ENCODE measurements at places on chromosomes 1 and 21.

- no peak for DNase-seq
Observed at GRCh38 chr1:182459949-182460348, 10.0 kb downstream of the RGSL1 start.

DNA sequence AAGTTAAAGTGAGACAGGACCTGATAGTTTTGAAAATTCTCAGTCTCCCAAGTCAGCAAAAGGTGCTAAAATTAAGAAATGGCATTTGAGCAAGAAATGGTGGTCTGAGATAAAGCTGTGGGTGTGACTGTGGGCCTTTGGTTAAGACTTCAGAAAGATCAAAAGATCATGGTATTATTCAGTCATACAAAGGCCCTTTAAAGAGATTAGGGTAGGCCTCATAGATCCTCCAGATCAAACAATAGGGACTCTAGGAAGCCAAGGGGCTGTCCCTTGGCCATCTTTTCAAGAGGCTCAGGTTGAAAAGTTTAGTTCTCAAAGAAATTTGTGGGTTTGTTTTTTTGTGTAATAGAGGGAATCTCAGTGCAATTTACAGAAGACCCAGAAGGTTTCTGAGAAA, 8.4 kb downstream of the HMGB4 start:
- no peak for DNase-seq

DNA sequence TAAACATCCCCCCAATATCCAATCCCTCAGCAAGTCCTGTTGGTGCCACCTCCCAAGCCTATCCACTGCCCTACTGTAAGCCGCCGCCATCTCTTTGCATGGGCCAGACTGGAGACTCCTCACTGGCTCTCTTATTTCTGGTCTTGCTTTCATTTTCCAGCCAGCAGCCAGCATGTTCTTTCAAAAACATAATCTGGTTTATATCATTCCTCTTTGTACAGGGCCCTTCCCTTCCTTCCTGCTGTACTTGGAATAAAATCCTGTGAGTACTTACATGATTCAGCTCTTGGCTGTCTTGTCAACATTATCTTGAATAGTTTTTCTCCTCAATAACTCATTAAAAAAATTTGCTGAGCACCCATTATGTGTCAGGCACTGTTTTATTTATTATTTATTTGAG, 28.2 kb downstream of the TLR5 start:
- no peak for DNase-seq

- no peak for DNase-seq
Observed at GRCh38 chr1:164563721-164564360, 4.9 kb downstream of the PBX1 start.

DNA sequence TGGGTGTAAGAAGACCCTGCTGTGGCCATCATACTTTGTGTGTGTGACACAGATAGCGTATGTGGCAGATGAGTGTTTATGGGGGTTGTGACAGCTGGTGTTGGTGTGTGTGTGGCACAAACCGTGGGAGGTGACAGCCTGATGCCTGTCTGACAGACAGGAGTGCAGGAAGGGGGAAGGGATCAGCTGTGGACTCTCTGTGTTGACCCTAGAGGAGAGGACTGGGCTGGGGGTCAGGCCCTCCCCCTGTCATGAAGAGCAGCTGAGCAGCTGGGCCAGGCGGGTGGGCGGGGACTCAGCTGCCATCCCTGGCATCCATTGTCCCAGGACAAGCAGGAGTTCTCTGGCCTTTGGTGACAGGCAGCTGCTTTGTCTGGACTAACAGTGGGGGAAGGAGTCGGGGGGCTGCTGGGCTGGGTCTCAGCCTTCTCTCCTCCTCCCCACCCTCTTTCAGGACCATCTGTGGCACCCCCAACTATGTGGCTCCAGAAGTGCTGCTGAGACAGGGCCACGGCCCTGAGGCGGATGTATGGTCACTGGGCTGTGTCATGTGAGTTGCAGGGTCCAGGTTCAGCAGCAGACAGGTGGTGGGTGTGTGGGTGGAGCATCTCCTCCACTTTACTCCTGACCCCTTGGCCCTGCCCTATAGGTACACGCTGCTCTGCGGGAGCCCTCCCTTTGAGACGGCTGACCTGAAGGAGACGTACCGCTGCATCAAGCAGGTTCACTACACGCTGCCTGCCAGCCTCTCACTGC, 2.3 kb downstream of the PLK3 start:
- no peak for DNase-seq

DNA sequence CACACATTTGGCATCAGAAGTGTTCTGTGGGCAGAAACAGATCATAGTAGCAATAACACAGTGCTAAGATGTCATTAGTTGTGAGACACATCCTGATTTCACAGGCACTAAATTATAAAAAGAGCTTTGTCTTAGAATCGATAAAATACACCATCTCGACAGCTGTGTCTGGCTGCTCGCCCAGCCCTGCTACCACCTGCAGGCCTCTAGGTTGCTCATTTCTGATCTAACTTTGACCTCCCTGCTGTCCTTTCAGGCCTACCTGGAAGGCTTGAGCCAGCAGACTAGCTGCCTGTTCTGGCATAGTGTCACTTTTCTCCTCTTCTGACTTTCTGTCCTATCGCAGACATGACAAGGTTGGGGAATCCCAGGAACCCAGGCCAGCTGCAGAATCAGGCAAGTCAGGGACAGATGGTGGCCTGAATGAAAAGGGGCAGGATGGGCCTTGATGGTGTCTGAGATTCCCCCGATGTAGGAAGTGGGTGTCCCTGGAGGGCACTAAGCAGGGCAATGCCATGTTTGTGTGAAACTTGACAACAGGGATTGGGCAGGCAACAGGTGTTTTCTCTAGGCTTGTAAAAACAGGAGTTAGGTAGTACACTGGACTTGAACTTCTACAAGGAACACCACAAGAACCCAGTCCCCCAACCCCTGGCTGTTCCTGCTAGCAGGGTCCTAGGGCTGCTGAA, 66.6 kb upstream of the RHOU start:
- no peak for DNase-seq

DNA sequence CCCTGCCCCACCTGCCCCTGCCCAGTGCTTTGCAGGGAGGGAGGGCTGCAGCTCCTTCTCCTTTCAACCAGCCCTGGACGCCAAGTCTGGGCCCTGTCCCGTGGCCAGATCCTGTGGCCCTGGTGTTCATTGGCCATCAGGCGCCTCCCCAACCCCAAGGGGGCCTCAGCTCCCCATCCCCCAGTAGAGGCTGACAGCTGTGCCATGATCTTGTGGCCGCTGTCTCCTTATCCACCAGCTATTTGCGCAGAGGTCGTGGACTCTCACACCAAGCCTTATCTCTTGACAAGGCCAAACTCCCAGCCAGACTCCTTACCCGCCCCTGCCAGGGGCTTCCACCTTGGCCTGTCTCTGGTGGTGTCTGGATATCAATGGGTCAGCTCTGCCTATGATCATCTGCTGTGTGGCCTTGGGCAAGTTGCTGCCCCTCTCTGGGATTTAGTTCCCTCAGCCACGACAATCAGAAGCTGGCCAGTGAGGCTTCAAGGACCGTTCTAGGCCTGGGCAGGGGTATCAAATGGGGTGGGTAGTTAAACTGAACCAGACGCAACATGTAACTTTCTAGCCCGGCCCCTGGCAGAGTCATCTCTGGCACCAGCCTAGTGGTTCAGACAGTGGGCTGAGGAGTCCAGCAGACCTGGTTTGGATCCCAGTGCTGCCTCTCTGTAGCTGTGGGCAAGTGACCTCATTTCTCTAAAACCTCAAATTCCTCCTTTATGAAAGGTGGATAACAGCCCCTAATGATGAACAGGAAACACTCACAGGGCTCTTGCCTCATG, 3.3 kb upstream of the COL8A2 start:
- DNase-seq = no peak

- DNase-seq = no peak
Observed at GRCh38 chr1:228935855-228936727, 200.8 kb downstream of the RHOU start.

- no peak for DNase-seq
Observed at GRCh38 chr1:187383366-187383765, 554.6 kb downstream of the PLA2G4A start.

DNA sequence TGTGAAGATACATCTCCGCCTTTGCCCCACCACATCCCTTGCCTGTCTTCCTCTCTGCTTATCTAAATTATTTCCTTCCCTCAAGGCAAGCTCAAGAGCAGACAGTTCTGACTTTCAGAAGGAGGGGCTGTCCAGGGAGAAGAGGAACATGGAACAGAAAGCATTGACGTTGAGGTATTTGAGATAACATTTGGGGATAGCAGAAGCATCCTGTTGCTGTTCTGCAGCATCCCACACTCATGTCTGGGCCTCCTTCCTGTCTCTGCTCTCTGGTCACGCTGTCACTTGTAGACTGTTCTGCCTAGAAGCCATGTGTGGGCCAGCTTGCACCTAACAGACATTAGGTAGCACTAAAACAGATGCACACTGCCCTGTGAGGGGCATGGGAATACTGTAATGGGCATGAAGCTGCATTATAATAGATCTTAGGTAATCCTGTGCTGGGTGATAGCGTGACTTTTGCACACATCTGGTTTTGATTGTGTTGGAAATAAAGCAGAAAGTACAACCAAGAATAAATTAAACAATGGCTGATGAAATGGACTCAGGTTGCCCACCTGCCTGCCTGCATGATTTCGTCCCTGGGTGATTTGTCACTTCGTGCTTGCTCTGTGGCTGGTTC, 660 bp upstream of the RD3 start:
- no peak for DNase-seq

GRCh38 chr1:161706482-161707347, at the start of gene FCRLA:
Gene FCRLA (plus strand): TSS chr1:161707229. CDS start chr1:161707265, 36 bp downstream.
- no peak for DNase-seq

GRCh38 chr1:234943836-234944402, 184.7 kb downstream of the TOMM20 start:
- no peak for DNase-seq

GRCh38 chr1:234963904-234964702, 164.5 kb downstream of the TOMM20 start:
- DNase-seq = no peak

GRCh38 chr1:174964261-174964971, 35.3 kb upstream of the CACYBP start:
- DNase-seq = no peak

DNA sequence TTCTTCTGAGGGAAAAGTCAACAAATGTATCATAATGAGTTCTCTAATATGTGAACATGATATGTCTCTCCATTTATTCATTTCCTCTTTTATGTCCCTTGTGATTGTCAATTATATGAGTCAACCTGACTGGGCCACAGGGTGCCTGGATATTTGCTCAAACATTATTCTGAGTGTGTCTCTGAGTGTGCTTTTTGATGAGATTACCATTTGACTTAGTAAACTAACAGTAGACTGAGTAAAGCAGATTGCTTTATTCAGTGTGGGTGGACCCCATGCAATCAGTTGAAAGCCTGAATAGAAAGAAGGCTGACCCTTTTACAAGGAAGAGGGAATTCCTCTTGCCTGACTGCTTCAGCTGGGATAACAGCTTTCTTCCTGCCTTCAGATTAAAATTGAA, 142.6 kb downstream of the SLC35F3 start:
- DNase-seq = no peak

GRCh38 chr1:34101151-34101550, 63.9 kb downstream of the CSMD2 start:
- no peak for DNase-seq

DNA sequence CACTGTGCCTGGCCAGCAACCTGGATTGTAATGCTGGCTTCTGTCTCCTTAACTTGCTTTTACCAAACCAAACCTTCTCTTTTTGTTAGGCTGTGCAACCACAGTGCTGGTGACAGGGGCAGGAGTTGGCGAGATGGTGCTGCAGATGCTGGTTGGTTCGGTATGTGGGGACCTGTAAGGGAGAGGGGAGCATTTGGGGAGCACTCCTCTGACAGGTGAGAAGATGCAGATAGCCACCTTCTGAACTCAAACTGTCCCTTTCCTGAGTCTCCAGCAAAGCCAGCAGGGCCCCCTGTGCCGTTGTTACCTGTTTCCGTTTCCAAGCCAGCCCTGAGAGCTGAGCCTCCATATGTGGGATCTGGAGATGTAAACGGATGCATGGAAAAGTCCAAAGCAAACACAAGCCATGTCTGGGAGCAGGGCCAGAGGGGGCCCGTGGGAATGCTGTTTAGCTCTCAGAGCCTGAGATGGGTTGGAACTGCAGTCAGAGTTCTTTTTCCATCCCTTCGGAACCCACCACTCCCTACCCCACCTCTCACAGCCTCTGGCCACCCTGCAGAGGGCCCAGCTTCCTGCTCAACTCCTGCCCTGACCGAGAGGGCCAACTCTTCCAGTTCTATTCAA, 34.0 kb downstream of the ELK4 start:
- DNase-seq = no peak

- DNase-seq = peak; percentile 51
Observed at GRCh38 chr1:167472752-167473521, 45.4 kb downstream of the CD247 start.

GRCh38 chr1:169521226-169521625, 35.5 kb upstream of the SLC19A2 start:
- DNase-seq = no peak

DNA sequence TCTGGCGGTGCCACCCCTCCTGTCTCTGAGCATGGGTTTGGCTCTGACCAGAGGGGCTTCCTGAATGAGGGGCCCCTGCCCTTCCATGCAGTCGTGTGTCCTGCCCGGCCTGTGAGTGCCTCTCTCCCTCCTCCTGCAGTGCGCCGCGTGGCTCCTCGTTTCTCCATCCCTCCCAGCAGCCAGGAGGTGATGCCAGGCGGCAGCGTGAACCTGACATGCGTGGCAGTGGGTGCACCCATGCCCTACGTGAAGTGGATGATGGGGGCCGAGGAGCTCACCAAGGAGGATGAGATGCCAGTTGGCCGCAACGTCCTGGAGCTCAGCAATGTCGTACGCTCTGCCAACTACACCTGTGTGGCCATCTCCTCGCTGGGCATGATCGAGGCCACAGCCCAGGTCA, 57.9 kb downstream of the PTPRF start:
- no peak for DNase-seq

DNA sequence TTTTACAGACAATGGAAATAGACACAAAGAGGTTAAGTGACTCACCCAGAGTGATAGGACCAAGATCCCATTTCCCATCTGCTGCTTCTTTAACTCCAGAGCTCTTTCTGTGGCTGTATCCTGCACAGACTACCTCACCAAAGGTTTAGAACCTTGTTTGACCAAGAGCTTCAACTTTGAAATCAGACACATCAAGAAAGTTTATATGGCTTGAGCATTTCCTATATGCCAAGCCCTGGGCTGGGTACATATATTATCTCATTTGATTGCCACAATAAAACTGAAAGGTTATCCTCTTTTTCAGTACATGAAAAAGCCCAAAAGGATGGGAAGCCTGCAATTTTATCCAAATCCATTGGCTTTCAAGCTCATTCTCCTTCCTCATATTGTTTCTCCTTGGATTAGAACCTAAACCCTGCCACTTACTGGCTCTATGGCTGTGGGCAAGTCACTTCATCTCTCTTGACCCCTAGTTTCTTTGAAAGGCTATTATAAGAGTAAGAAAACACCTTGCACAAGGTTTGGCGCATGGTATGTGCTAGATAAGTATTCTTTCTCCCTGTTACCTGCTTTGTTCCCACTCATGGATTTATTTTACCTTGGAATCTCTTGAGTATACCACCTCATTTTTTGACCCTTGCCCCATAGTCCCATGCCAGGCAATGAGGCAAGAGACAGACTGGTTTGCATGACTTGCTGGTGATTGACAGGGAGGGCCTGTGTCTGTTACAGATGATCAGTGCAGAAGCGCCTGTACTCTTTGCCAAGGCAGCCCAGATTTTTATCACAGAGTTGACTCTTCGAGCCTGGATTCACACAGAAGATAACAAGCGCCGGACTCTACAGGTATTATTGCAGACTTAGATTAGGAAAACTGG, 34.5 kb upstream of the KCNQ4 start:
- no peak for DNase-seq

All from stimulated activated CD4-positive, alpha-beta T cell treated with anti-CD3 and anti-CD28 coated beads, Interleukin-15, amount 100 ng/mL, for 48 hours (primary cell).